Fibroblast of villous mesenchyme (primary cell): ENCODE measurements at places on chromosomes 11 and 22. TPM values are rescaled to one million over a fixed set of nuclear protein-coding genes. Genes with fewer than 3 reads are reported as not detected.

GRCh38 chr11:128343135-128343514, 244.2 kb downstream of the ETS1 start:
- DNase-seq: no peak

DNA sequence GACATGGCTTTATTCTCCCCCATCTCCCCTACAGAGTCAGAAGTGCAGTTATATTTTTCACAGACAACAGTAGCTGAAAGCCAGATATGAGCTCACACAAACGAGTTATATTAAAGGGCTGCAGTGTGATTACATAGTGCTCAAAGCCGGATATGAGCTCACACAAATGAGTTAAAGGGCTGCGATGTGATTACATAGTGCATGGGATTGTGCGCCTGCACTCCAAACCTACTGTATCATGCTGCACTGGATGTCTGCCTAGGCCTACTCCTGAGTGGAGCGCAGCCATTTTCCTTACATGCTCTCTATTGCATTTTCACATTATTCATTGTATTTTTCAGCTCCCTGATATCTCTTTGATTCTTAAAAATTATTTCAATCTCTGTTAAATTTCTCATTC, 414.6 kb upstream of the LARGE1 start:
- DNase-seq: no peak

DNA sequence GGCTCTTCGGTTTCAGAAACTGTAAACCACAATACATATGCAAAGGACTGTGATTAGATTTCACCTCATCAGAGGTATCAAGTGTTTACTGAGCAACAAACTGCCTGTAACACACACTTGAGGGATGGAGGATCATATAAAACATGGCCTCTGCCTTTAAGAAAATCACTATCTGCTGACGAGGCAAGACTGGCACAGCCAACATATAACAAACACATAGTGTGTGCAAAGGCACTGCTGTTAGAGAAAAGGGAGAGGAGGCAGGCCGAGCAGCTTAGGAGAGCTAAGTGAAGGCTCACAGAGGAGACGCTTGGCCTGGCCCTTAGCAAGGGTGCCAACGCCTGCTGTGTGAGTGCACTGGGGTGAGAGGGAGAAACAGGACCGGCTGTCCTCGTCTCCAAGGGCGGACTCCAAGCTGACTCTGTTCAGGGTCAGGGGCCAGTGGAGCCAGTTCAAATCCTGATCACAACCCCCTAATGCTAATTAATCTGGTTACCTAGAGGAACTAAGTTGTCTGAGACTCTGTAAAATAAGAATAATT, 48.2 kb downstream of the LRFN4 start:
- DNase-seq: no peak

DNA sequence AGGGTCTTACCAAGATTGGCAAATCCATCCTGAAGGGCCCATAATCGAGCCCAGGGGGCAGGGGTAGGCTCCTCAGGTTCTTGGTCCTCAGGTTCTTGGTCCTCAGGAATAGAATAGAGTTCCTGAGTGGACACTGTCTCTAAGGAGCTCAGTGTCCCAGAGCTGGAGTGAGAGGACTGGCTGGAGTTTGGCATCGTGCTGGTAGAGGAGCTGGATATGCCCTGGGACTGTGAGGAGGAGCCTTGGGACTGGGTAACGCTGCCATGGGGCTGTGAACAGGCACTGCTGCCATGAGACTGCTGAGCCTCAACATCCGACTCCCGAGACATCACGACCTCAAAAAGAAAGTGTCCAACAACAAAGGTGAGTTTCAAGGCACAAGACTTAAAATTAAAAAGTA, 7.2 kb downstream of the CHEK2 start:
- no peak for DNase-seq

- DNase-seq: peak; percentile 92
Measured at GRCh38 chr22:35914665-35915476, 113.8 kb downstream of the RBFOX2 start.

DNA sequence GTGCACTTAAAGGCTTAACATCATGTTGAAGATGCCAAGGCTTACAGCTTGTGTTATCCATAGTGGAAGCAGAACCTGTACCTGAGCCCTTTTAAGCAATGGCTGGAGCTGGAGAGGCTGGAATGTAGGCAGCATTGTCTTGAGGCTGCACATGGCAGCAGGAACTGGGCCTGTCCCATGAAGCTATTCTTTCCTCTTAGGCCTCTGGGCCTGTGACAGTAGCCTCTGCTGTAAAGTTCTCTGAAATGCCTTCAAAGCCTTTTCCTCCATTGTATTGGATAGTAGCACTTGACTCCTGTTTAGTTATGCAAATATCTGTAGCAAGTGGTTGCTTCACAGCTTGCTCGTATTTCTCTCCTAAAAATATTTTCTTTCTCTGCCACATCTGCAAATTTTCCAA, 127.4 kb upstream of the ANO5 start:
- no peak for DNase-seq

- DNase-seq: peak; percentile 22
Measured at GRCh38 chr11:95095858-95096587, 6.4 kb downstream of the ENDOD1 start.

DNA sequence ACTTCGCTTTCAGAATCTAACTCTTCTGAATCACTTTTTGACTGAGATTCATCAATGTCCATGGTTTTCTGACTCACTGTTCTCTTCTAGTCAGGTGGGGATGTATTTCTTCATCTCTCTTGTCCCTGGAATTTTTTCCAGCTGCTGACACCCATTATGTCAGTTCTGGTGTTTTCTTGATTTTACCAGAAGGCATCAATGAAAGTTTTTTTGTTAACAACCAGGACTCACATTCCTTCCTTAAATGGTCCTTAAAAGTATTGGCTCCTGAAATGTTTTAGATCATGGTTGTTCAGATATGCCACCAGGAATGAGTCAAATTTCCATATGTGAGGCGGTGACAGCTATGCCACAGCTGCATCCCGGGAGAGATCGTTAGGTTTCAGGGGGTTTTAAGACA, 12.9 kb downstream of the MICAL2 start:
- DNase-seq: peak; percentile 82

GRCh38 chr11:75801362-75802020, 13.5 kb upstream of the UVRAG start:
- no peak for DNase-seq

GRCh38 chr11:112878033-112878601, 83.1 kb upstream of the NCAM1 start:
- no peak for DNase-seq

GRCh38 chr22:26751217-26751616, 93.8 kb downstream of the MIAT start:
- no peak for DNase-seq

DNA sequence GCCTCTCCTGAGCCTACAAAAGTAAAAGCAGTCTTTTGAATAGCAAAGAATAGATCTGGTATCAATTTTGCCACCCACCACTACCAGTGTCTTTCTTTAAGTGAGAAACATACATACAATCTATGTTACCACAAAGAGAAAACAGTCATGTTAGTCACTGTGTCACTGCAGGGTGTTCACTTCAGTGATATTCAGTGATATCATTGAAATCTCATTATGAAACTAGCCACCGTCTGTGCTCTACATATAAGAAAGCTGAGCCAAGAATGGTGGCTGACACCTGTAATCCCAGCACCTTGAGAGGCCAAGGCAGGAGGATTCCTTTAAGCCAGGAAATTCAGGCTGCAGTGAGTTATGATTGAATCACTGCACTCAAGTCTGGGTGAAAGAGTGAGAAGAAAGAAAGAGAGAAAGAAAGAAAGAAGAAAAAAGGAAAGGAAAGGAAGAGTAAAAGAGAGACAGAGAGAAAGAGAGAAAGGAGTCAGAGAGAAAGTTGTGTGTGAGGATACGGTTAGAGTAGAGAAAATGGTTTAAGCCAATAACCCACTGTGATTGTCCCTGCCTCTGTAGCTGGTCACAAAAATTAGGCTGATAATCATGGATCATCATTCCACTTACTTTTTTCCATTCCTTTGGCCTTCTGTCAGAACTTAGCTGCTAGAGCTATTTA, 847.1 kb downstream of the FAM181B start:
- DNase-seq: no peak

DNA sequence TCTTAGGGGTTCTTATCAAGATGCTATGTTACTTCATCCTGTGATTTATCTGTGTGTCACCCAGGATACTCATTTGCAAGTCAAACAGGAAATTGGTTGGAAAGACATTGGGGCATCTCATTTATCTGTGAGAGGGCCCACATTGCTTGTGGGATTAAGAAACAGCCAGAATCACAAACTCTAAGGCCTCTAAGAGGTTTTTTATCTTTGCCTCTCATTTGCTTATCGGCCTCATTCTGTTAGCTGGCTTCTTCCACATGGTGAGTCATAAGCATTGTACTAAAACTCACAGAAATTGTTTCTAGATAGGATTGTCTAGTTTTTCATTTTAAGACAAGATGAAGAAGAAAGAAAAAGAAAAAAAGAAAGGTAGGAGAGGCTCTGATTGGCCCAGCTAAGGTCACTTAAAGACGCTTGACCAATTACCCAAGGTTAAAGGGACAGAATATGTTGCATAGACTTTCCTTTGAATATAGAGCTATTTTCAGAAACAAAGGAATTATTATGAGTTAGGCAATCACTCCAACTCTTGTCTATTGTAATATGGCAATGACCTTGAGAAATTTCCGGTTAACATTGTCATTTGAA, 121.9 kb downstream of the ARHGAP42 start:
- peak; percentile 92 for DNase-seq

DNA sequence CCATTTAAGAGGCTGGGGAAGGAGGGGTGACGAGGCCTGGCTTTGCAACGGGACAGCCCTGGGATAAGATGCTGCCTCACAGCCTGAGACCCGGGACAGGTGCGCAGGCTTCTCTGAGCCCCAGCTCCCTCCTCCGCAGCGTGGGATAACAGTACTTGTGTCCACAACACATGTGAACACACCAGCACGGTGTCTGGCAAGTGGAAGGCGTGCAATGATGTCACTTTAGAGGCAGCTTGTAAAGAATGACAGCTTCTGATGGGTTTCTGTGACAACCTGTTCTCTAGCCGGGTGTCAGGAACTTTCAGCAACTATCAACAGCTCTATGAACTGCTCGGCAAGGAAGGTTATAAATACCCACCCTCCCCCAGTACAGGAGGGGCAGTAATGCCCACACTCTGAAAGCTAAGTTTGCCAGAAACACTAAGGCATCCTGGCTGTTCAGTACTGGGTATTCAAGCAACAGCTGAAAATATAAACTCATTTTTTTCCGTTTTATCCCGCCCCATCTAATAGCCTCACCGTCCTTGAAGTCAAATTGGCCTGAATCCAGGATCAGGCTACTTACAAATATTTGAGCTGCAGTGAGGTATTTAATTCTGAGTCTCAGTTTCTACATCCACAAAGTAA, 59.7 kb downstream of the MYH9 start:
- peak; percentile 59 for DNase-seq

- DNase-seq: no peak
Measured at GRCh38 chr22:39894554-39895092, 1.1 kb upstream of the ENTHD1 start.

The CCDC188 gene
- 0.43 and 0.97 TPM in 2 replicates for total RNA-seq

The INPP5J gene
- 0.43 and 0.97 TPM in 2 replicates for total RNA-seq

The CLMP gene
- total RNA-seq: 115 and 147 TPM in 2 replicates

The RAG1 gene
- total RNA-seq: 0.32 and 0.86 TPM in 2 replicates
